Liver (tissue), 10 donors: ENCODE measurements at places on chromosomes 3 and 15.

- DNase-seq: no peak
Measured at GRCh38 chr3:8938021-8938420, 25.3 kb downstream of the RAD18 start.

DNA sequence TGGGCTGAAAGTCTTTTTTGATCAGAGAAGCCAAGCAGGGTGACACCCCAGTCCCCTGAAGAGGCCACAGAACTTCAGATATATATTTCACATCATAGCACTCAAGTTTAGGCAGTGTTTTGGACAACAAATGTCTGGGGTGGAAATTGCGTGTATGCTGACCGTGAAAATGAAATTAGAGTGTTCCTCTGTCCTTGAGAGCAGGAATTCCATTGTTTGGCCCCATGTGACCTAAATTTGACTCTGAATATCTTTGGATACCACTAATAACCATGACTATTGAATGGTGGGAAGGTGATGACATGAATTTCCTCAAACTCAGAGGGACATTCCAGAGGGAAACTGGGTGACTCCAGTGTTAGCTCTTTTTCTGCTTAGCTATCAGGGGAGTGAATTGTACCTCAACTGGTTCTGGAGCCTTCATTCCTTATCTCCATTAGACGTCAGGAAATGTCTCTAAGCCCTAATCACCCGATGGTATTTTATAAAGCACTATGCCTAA is 263.5 kb upstream of the RASGRP1 start:
- DNase-seq: no peak

GRCh38 chr3:9500108-9501050 is 53.2 kb downstream of the LHFPL4 start:
- peak; percentile 65 for DNase-seq

- DNase-seq: no peak
Measured at GRCh38 chr3:30273304-30274072, 332.9 kb upstream of the TGFBR2 start.

GRCh38 chr3:126051741-126052140 is 32.2 kb downstream of the SLC41A3 start:
- no peak for DNase-seq

DNA sequence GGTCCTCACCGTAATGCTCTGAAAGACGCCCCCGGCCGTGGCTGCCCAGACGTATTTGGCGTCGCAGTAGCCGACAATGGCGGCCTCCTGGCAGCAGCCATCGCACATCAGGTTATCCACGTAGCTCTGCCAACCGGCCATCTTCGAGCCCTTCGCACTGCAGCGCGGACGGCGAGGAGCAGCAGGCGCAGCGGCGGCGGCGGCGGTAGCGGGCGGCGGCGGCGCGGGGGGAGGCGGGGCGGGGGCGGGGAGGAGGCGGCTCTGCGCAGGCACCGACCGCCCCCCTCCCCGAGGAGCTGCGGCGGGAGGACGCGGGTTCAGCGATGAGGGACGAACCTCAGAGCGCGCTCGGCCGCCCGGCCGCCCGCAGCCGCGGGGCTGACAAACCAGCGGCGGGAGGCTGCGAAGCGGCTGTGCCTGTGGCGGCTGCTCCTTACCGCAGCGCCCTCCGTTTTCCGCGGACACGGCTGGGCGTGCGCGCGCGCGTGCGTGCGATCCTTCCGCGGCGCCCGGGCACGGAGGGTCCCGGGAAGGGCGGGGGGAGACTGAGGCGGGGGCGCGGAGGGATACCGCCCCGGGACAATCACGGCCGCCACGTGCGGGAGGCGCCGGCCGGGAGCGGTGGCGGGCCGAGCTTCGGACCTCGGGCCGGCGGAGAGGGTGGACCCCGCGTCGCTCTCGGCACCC is at the start of gene PFN2:
TSS of gene PFN2 (minus strand) at position 180 of the 687 bp plus-strand sequence. CDS start at position 141, 39 bp downstream.
- peak; percentile 57 for DNase-seq

DNA sequence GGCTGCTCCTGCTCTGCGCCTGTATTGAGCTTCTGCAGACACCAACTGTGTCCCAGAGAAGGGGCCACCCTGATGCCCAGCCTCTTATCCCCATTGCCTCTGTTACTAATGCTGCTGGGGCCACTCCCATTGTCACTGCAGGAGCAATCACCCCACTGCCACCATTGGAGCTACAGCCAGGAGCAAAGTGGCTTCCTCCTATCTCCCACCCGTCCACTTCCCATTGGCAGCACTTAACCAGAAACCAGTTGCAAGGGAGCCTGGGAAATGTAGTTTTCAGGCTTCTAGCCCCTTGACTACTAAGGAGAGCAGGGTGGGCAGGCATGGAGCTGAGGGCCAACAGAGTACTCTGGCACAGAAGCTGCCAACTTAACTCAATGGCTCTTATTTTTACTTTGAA is 55.9 kb upstream of the KLF13 start:
- peak; percentile 44 for DNase-seq

- DNase-seq: no peak
Measured at GRCh38 chr3:20125897-20126296, 60.1 kb downstream of the SGO1 start.

DNA sequence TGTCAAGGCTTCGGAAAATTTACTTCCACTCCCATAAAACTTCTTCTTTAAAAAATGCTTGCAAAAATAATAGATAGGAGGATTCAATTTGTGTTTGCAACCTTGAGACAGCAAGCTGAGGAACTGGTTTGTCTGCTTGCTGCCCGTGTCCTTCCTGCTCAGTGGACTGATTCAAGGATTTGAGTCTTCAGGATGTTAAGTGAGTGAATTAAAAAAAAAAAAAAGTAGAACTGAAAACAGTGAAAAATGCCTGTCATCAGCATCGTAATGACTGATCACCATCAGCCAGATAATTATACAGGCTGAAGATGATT is 453.7 kb downstream of the FGF12 start:
- no peak for DNase-seq

GRCh38 chr3:65907232-65908130 is 131.2 kb downstream of the MAGI1 start:
- no peak for DNase-seq

DNA sequence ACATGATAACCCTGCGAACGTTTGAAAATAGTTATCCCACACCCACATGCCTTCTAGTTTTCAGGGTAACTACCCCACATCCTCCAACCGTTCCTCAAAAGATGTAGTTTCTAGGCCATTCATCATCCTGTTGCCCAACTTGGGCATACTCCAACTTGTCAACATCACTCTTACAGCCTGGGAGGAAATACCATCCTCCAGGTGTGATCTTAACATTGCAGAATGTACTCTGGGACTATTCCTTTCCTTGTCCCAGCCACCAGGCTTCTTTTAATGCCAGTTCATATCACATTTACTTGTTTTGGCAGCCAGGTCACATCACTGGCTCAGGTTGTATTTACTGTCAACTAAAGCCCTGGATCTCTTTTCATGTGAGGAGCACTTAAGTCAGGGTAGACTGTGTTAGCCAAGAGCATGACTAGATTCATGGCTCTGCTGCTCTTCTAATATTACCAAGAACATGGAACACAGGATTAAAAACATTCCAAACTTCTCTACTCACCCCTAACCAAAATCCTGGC is 4.0 kb upstream of the DENND6A start:
- no peak for DNase-seq
